ENCODE measurements at places on chromosomes 16 and 17.

GRCh38 chr16:54335230-54335629 lies 48.6 kb upstream of the IRX3 start:
- DNase-seq, result no peak

GRCh38 chr17:7889166-7889955 lies 772 bp downstream of the CHD3 start:
- peak; percentile 20 for DNase-seq

GRCh38 chr16:81232740-81233367 lies 5.6 kb upstream of the BCO1 start:
- DNase-seq, result no peak

GRCh38 chr17:65115839-65116238 lies 21.3 kb upstream of the RGS9 start:
- peak; percentile 39 for DNase-seq

- no peak for DNase-seq
Measured at GRCh38 chr17:42898147-42898811, 2.3 kb upstream of the G6PC1 start.

DNA sequence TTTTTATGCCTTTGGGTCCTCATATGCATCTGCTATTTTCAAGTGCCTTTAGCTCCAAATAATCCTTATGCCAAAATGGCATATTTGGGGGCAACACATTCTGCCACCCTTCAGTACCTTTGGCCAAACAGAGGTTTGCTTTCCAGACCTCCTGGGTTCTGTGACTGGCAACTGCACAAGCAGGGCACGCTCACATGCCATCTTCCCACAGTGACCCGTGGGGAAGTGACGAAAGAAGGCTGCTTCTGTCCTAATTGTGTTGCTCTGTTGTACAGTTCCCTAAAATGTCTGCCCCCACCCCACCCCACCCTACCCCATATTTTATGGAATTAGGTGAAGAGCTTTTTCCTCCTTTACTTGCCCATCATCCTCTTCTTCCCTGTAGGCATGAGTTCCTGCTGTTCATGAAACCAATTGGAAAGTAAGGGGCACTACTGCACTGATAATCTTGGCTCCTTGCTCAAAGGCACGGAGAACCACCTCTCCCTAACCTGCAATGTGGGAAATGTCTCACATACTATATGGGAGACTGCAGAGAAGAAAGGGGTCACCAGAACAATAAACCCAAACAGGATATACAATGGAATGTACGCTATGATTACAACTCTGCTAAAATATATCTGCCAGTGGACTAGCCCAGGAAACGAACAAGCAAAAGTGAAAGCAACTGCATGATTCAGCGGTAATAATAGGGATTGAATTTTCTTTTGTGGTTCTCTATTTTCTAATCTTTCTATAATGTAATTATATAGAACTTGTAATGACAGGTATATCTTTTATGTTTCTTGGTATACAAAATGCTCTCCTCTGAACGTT lies 3.3 kb upstream of the SLFN12L start:
- peak; percentile 54 for DNase-seq

DNA sequence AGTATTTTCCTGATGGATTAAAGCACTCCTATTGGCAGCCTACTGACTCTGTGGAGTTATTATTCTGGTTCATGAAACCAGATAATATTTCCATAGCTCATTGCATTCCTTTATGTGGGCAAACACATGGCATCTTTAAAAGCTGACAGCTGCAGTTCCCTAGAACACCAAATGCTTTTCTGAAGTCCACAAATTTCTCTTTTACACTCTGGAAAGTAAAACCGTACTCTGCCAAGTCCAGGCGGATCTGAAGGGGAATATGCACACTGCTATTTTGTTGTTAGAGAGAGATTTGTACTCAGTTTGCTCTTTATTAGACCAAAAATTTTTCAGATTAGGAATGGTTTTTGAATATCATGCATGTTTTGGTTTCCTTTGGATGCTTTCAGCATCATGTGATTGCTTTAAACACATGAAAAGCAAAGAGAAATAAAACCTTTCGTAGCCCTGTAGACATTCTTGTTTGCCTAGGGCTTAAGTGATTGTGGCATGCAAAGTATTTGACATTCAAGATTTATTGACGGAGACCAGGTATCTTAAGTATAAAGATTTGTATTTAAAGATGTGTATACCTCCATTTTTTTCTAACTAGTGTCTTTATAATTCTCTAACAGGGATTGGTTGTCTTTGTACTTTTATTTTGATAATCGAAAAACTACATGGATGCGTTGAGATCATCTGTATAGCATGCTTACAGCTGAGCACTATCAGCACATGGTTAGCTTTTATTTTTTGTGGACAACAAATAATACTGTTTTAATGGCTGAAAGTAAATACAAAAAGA lies 19.5 kb downstream of the SEC14L1 start:
- no peak for DNase-seq

- DNase-seq, result no peak
Measured at GRCh38 chr16:68660359-68660795, 15.3 kb downstream of the CDH3 start.

DNA sequence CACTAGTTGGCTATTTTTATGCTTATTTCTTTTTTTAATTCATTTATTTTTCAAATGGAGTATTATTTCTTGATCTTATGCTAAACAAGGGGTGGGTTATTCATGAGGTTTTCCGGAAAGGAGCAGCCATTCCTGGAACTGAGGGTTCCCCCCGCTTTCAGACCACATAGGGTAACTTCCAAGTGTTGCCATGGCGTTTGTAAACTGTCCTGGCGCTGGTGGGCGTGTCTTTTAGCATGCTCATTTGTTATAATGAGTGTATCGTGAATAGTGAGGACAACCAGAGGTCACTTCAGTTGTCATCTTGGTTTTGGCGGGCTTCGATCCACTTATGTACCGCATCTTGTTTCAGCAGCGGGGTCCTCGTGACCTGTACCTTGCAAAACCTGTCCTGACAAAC lies 29.6 kb upstream of the ASGR2 start:
- no peak for DNase-seq
